Globus pallidus (tissue), 1 donor: ENCODE measurements at places on chromosomes 1 and 21.

GRCh38 chr1:116288201-116288598 lies 84.8 kb upstream of the ATP1A1 start:
- DNase-seq = no peak

DNA sequence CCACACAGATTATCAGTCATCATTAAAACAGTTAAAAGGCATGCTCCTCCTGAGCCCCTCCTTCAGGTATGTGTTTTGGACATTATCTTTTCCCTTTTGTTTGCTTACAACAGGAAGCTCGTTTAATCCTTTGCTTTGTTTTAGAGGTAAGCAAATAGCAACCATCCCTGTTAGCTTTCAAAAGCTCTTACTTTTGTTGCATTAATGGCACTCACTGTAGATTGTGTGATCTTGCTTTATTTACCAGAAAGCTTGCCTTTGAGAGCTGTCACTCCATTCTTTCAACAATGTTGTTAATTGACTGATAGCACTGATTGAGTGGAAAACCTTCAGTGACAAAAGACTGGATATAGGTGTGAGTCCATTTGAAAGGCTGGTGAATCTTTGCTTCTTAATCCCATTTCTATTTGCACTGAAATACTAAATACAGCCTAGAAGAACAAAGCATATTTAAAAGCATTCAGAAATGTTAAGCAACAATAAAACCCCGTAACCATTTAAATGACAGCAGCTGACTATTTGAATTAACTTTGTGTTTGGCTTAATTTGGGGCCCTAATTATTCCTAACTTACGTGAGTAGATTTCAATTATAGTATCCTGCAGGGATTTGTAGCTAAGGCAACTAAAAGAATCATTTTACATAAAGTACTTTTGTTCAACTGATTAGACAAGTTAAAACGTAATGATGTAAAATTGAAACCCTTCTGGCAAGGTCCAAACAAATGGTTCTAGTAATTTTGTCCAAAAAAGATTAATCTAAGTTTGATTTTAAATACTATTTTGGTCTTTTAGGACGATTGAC lies 48.3 kb downstream of the ADGRL2 start:
- no peak for DNase-seq

- DNase-seq = no peak
Measured at GRCh38 chr1:7036386-7036785, 251.1 kb downstream of the CAMTA1 start.

- DNase-seq = no peak
Measured at GRCh38 chr1:18132711-18133541, 25.3 kb downstream of the IGSF21 start.

- no peak for DNase-seq
Measured at GRCh38 chr1:173164686-173165085, 42.4 kb downstream of the TNFSF4 start.

- DNase-seq = peak; percentile 81
Measured at GRCh38 chr1:109770331-109771095, 6.8 kb upstream of the EPS8L3 start.

- DNase-seq = no peak
Measured at GRCh38 chr1:8410791-8411190, 92.9 kb downstream of the SLC45A1 start.

DNA sequence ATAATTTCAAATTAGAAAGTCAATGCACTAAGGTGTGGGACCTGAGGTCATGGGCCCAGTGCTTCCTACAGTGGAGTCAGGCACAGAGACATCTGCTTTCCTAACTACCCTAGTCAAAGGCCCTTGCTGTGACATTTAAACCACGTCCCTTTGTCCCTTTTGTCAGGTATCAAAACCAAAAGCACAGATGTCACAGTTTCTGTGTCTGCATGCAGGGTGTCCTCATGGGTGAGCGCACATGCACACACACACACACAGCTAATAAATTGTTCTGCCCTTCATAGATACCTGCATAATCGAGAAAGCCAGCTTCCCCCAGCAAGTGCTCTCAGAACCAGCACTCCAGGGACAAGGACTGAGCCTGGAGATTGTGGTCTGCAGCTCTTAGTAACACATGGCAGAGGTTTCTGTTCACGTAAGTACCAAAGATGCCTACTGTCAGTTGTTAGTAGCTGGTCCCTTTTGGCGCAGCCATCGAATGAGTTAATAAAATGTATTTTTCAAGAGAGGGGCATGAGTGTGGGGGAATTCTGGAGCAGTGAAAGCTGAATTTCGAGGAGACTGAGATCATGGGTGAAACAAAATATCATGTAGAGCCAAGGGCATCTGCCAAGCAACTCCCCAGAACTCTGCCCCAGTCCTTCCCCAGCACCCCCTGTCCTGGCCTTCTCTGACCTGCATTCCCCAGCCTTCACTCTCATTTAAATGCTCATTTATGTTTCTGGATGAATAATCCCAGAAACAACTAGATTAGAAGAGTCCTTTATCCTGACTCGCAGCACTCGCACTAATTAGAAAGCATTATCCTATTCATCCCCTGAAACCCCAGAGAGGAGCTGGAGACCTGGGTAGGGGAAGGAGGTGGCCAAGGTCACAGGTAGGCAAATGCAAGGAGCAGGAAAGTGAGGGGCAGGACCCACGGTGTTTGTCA lies 25.5 kb downstream of the TNR start:
- no peak for DNase-seq

DNA sequence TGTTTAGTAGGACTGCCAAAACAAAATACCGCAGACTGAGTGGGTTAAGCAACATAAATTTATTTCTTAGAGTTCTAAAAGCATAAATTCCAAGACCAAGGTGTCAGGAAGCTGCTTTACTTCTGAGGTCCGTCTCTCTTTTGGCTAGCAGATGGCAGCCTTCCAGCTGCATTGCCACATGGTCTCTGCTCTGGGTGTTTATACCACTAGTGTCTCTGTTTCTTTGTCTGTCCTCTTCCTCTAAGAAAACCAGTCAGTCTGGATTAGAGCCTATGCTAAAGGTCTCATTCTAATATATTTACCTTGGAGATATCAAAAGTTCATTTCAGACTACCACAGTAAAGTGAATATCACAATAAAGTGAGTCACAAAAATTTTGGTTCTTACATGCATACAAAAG lies 519.8 kb downstream of the COL11A1 start:
- DNase-seq = no peak

GRCh38 chr1:9391620-9392019 lies 98.9 kb downstream of the SPSB1 start:
- DNase-seq = no peak

DNA sequence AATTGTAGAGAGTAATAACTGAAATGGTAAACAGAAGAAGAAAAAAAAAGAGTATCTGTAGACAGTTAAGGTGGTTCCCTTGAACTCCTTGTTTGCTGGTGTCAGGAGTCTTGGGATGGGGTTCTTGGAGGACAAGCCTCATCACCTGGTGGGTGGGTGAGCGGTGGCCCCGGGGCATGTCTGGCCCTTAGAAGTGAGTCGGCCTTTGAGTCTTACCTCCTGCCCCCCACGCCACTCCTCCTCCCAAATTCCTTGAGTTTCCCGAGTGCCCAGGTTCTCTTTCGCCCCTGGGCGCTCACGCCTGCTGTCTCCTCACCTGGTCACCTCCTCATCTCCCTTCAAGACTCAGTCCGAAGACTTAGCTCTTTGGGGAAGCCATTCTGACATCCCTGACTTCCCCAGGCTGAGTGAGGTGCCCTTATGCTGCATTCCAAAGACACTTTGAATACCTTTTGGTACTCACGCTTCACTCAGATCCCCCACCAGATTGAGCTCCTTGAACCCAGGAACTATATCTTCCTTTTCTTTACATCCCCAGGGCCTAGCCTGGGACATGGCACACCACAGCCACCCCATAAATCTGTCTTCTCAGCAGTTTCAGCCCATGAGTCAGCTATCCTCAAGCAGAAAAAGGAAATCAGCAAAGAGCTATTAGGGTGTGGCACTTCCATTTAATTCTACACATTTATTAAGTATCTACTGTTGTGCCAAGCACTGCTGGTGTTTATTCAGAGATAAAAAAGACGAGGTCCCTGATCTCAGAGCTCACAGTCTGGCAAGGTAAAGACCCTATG lies 13.5 kb upstream of the IKBKE start:
- DNase-seq = no peak

- no peak for DNase-seq
Measured at GRCh38 chr21:25626757-25627156, 12.3 kb upstream of the JAM2 start.

DNA sequence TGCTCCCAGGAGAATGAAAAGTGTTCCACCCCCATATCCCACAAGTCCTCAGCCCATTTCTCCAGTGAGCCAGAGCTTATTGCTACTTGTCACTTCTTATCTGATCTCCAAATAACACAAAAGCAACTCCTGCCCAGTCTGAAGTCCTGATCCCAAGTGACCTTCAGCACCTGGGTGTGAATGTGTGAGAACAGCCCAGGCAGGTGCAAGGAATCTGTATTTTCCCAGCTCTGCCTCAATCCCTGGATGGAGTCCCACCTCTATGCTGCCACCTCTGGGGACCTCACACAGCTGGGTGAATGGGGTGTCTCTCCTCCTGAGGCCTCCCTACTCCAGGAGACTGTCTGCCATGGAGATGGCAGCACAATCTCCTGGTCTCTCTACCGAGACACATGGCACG lies 402.4 kb upstream of the PROX1 start:
- DNase-seq = no peak

DNA sequence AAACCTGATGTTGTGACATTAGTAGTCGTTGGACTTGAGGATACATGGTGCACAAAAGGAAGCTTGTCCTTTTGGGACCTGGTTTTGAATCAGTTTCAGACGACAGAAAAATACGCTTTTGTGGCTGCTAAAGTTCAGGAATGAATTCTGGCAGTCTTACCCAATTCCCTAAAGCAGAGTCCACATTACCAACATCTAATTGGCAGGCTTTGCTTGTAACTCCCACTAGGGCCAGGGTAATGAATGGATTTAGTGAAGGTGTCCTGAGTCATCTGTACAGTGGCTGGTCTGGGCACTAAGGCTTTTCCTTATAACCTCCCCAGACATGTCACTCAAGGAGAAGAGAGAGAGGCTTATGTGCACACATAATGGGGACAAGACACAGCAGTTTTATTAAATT lies 66.2 kb upstream of the RNPC3 start:
- peak; percentile 15 for DNase-seq

GRCh38 chr21:17925000-17925610 lies 105.9 kb upstream of the C21orf91 start:
- DNase-seq = peak; percentile 52

DNA sequence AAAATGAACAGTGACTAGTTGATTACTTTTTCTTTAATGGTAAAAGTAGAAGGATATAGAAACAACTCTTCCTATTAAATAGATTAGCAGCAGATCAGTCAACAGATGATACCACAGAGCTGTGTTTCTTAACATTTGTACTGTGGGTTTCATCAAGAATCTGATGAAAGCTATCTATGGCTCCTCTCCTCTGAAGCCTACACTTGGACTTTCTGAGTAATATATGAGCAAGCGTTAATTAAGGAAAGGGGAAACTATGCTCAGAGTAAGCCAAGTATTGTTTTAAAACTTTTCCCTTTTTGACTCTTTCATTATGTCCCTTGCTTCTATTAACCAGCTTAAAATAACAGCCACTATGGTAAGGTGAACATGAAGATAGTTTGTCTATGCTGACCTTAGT lies 10.8 kb downstream of the ARID4B start:
- DNase-seq = no peak
